Cerebellar nuclear complex (tissue), 1 donor: ENCODE measurements at places on chromosomes 13 and 19.

DNA sequence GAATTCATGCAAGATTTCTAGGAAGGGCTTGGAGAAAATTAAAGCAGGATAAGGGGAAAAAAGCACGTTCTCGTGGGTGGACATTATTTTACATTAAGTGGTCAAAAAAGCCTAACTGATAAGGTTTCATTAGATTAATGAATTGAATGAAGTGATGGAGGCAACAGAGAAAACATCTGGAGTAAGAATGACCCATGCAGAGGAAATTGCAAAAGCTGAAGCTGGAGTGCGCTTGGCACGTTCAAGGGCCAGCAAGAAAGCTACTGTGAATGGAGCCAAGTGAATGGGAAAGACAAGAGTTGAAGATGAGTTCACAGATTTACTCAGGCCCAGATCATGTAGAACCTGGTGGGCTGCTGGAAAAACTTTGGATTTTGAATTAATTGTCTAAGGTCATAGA is 777.9 kb downstream of the DACH1 start:
- no peak for DNase-seq

DNA sequence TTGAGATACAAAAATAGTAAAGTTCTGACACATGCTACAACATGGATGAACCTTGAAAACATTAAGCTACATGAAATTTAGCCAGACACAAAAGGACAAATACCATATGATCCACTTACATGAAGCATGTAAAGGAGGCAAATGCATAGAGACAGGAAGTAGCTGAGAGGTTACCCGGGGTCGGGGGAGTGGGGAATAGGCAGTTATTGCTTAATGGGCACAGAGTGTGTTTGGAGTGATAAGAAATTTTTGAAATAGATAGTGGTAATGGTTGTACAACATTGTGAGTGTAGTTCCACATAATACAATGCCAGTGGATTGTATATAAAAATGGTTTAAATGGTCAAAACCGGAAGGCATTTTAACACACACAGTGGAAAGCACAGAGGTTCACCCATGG is 4.3 kb downstream of the N4BP2L1 start:
- DNase-seq: no peak

DNA sequence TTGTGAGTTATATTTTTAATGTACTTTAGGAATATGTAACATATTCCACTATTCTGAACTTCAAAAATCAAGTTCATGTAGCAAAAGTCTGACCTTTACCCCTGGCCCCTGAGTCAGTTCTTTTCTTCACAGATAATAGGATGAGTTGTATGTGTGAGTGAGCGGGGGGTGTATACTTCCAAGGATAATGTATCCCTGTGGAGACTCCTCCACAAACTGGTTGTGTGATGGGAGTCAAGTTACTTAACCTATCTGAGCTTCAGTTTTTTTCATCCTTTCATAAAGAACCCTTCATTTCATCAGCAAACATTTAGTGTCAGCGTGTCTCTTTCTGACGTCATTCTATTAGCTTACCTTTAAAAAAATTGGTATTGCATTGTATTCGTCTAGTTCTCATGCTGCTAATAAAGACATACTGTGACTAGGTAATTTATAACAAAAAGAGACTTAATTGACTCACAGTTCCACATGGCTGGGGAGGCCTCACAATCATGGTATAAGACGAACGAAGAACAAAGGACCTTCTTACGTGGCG is 288.1 kb upstream of the GPC6 start:
- no peak for DNase-seq

GRCh38 chr13:48626726-48627451 is 26.8 kb upstream of the CYSLTR2 start:
- no peak for DNase-seq

- DNase-seq: no peak
These were observed 1571.6 kb upstream of the PRR20A start for GRCh38 chr13:55569082-55569481.

DNA sequence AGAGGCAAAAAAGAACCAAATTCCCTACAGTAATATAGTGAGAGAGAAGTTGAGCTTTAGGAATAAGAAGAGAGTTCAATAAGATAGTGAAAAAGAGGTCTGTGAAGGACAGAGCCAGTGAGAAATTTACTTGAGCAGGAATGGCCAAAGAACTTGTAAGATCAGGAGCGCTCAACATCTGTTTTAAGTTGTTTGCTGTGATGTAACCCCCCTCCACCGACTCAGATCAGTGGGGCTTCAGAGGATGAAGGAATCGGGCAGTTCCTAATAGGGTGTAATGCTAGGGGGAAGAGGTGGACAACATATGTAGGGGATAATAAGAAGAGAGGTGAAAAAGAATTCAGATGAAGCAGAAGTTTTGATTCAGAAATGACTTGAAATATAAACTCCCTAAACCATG is 85.3 kb upstream of the FNDC3A start:
- DNase-seq: no peak

DNA sequence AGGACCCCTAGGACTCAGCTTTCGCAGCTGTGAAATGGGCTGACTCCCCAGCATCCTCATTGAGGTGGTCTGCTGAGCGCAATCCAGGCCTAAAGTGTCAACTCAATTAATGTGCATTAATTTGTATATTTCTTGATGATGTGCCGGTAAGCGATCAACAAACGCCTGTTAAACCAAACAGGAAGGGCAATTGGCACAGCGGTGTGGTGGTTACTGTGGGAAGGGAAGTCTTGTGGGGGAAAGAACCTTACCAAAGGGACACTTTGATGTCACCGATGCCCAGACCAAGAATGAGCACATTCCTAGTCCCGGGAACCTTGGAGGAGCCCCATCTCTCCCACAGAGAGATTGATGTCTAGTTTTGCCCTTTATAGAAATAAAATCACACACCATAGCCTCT is 1.6 kb downstream of the JAK3 start:
- no peak for DNase-seq

GRCh38 chr13:109199280-109199679 is 569.9 kb downstream of the MYO16 start:
- no peak for DNase-seq

- DNase-seq: no peak
These were observed 45.9 kb upstream of the AMER2 start for GRCh38 chr13:25218019-25218418.

DNA sequence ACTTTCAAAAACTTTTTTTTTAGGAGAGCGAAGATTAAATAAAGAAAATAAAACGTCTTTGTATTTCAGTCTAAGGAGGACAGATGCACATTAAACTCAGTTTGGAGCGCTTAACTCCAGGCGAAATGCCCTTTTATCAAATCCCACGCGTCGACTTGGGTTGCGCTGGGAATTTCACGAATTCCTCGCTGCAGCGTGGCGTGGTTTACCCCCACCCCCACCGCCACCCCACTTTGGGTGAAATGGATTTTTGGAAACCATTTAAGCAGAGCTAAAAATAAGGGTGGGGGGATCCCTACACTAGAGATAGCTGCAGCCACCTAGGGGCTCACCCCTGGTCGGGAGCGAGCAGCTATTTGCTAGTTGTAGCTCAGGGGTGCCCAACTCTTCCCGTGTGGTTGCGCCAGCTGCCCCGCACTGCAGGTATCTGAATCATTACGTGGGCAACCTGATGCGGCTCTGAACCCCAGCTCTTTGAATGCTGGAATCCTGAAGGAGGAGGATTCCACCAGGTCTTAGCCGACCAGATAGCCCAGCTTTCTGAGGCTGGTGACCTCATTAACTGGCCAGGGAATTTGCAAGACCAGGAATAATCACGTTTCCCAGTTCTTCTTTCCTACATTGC is 6.5 kb upstream of the TSHZ3 start:
- no peak for DNase-seq

- no peak for DNase-seq
These were observed 34.1 kb downstream of the INSR start for GRCh38 chr19:7260161-7260560.

DNA sequence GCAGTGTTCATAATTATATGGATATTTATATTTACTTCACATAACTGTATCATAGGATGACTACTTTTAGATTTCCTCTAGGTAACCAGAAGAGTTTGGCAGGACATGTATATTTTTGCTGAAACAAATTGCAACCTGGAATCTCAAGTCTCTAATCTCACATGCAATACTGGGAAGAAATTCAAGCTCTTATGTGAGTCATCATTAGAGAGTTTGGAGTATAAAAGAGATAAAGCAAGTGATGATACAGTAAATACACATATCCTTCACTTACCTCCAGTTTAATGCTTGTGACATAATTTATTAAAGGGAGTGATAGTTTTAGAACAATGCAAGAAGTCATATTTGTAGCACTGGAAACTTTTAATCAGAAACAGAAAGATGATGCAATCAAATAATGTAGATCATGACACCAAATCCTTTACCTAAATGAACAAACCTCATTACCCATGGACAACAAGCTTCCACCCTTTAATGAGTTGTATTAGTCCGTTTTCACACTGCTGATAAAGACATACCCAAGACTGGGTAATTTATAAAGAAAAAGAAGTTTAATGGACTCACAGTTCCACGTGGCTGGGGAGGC is 15.8 kb upstream of the OR7A17 start:
- no peak for DNase-seq

DNA sequence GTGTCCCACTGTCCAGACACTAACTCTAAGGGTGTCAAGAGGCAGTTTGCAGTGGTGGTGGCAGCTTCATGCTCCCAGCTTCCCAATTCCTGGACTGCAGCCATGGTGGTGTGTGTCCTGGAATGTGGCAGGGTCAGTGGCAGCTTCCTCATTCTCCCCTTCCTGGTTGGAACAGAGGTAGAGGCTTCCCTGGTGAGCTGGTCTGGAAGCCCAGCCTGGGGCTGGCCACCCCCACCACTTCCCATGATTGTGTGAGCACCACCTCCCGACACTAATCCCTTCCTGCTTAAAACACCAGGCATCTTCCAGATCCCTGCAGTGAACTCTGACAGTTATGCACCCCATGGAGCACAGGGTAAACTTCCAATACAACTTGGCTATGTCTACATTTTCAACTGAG is 134.9 kb downstream of the RAP2A start:
- DNase-seq: no peak

- no peak for DNase-seq
These were observed 37.6 kb downstream of the KCTD12 start for GRCh38 chr13:76848596-76848995.
